ENCODE measurements at places on chromosomes 13 and 19.

GRCh38 chr13:65808061-65808460 lies 1422.1 kb downstream of the PCDH9 start:
- DNase-seq: no peak

DNA sequence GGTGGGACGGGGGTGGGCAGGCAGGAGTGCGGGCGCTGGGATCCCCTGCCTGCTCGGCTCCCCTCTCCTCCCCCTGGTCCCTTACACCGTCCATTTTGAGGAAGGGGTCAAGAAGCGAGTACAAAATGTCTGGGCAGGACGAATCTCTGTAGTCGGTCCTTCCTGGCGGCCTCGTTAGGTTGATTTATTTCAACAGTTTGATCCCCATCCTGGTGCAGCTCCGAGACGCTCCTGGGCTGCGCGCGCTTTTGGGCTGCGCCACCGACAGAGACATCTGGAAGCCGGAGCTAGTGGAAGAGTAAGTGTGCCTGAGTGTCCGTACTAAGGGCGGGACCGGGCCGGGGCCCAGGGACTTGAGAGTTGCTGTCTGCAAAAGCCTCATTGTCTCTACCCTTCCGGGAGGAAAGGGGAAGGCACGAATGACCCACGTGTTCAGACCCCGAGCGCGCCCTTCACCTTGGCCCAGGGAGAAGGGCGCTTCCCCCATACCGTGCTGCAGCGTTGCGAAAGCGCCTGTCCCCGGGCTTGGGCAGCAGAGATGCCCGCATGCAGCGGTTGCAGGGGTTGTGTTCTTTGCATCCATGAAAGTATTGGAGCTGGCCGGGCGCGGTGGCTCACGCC lies 1.8 kb downstream of the ZNF114 start:
- no peak for DNase-seq

- DNase-seq: no peak
These were observed 2.2 kb upstream of the CEACAM6 start for GRCh38 chr19:41753159-41753558.

- no peak for DNase-seq
These were observed 413.4 kb downstream of the ZNF536 start for GRCh38 chr19:30785458-30786137.

- DNase-seq: no peak
These were observed 46.8 kb downstream of the ARHGEF18 start for GRCh38 chr19:7395360-7396066.

DNA sequence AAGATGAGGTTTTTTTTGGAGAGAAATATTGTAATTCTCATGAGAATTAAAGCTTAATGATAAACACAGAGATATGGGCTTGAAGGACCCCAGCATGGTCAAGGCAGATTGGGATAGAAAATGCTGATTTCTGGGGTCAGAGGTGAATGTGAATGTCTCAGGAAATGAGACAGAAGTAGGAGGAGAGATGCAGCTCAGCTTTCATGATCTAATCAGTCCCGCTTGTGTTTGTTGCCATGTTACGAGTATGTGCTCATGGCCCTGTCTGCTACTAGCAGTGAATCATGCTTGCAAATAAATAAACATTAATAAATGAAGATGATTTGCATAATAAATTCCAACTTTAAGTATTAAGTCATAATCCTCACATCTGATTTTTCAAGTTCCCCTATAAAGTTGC lies 23.0 kb upstream of the NDFIP2 start:
- DNase-seq: peak; percentile 46

- no peak for DNase-seq
These were observed 19.9 kb upstream of the GGACT start for GRCh38 chr13:100608489-100608888.

- no peak for DNase-seq
These were observed 6.9 kb downstream of the ZNF787 start for GRCh38 chr19:56114051-56114777.

GRCh38 chr19:15532779-15533521 lies 24.6 kb downstream of the CYP4F22 start:
- DNase-seq: no peak

GRCh38 chr19:16467581-16467980 lies 4.2 kb downstream of the EPS15L1 start:
- DNase-seq: no peak

DNA sequence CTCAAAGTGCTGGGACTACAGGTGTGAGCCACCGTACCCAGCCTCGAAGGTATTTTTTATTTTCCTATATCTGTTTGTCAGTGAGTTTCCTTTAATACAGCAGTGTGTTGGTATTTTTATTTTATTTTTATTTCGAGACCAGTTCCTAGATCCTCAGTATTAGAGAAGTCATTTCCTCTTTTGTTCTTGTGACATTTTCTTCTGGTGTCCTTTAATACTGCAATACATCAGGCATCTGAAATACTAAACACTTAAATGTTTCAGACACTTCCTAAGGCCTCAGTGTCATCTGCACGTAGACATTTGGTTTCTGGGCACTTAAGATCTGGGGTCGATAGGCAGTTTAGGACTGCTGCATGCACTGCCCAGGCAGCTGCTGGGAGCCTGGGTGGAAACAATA lies 22.5 kb downstream of the GATAD2A start:
- no peak for DNase-seq

DNA sequence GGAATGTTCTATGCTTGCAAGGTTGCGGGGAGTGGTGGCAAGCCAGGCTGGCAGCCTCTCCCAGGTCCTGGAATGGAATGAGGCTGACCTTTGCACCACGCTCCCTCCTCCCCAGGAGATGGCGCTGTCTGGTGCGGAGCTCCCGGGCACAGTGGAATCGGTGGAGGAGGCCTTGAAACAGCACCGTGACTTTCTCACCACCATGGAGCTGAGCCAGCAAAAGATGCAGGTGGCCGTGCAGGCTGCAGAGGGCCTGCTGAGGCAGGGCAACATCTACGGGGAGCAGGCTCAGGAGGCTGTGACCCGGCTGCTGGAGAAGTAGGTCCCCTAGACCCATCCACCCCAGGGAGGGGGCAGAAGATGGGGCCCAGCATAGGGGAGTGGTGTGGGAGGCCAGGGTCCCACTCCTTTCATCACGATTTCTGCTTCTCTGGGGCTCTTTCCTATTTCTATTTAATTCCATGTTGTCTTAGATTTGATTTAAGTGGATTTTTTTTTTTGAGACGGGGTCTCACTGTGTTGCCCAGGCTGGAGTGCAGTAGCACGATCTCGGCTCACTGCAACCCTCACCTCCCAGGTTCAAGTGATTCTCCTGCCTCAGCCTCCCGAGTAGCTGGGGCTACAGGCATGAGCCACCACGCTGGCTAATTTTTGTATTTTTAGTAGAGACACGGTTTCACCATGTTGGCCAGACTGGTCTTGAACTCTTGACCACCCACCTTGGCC lies 53.2 kb upstream of the SHKBP1 start:
- no peak for DNase-seq

DNA sequence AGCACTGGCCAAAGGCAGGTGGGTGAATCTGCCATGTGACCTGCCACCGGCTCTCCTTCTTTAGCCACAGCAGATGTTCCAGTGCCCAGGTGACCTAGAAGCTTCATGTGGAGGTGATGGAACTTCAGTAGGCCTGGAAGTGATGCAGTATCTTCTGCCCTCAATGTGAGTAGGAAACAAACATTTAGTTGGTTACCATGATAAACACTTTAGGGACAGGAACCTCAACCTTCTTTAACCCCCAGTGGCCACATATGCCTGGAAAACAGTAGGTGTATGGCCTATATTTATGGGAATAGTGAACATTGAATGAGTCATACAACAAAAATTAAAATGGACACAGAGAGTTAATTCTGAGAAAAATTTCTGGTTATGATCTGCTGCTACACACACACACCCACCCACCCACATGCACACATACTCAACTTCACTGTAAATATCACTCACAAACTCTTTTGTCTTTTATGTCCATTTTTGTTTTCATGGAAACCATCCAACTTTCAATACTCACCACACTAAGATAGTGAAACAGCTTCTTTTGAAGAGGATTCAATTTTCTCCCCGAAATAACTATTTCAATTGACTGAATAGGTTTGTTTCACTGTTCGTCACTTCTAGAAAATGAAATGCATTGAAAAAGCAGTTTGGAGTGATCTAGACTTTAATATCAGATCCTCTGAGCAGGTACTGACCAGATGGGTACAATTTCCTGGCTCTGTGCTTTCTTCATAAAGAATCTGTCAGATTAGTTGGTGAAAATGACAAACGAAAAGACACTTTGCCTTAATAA lies 97.3 kb downstream of the STARD13 start:
- no peak for DNase-seq

DNA sequence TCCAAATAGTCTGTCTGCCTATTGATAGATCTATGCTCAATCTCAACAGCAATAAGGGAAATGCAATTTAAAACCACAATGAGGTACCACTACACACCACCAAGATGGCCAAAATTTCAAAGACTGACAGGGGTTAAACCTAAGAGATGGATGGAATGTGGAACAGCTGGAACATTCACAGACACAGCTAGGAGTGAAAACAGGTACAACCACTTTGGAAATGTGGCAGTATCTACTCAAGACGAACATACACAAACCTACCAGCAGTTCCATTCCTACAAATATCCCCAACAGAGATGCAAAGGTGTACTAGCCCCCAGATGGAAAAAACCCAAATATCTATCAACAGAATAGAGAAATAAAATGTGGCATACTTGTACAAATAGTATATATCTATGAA lies 86.4 kb downstream of the TSC22D1 start:
- no peak for DNase-seq

DNA sequence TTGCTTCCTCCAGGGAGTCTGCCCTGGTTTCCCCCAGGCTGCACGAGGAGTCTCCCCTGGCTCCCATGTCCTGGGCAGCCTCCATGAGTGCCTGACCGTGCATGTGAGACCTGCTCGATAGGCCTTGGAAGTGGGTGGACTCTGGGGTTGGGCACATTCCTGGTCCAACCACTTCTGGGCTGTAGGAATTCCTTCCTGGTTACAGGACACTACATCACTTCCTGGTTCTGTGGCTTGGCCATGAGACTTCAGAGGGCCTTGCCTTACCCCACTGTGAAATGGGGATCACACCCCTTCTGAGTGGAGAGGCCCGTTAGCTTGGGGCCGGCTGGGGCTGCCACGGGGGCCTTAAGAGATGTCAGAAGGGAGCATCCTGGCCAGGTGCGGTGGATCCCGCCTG lies 4.0 kb upstream of the ZNF628 start:
- DNase-seq: no peak

DNA sequence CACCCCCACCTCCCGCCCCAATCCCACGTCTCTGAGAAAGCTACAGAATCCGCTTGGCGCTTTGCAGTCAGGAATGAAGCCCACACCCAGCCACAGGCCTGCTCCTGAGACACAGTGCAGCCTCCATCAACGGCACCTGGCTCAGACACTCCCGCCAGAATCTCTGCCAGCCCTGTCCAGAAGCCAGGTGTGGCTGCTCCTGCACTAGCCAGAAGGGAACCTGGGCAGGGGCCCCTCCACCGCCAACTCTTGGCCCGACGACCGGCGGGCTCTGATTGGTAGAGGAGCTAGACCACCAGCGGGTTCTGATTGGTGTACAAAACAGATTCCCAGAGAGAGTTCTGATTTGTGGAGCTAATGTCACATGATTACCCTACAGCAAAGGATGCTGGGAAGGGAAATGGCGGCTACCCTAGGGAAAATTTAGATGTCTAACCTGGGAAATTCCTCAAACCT lies 2.9 kb upstream of the PPP6R1 start:
- no peak for DNase-seq

- no peak for DNase-seq
These were observed 3.3 kb upstream of the UQCR11 start for GRCh38 chr19:1608359-1609102.

DNA sequence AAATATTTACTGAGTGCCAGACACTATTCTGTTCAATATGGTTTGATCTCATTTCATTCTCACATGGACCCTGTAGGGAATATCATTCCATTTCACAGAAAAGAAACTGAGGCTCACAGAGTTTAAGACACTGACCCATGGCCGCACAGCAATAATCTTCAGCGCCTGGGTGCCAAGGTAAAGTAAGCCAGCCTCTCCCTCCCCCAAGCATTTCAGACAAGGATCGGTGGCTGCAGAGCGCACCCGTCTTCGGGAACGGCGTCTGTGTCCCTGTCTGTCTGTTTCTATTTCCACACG lies 4.3 kb upstream of the PDE4A start:
- DNase-seq: no peak

GRCh38 chr13:44833139-44833538 lies 156.1 kb downstream of the NUFIP1 start:
- DNase-seq: no peak

- no peak for DNase-seq
These were observed 4.2 kb downstream of the VPS36 start for GRCh38 chr13:52446265-52446664.
